Smooth muscle cell of the coronary artery (primary cell): ENCODE measurements at places on chromosomes 6 and 20. TPM values are rescaled to one million over a fixed set of nuclear protein-coding genes. Genes with fewer than 3 reads are reported as not detected.

TAF11 gene
- total RNA-seq, result 9.0 and 18.9 TPM in 2 replicates

FRK gene
- total RNA-seq, result 0.47 and 2.0 TPM in 2 replicates

PPP1R3G gene
- total RNA-seq, result 1.3 and 2.1 TPM in 2 replicates

PERP gene
- total RNA-seq, result 8.9 and 14.3 TPM in 2 replicates

EEF1A2 gene
- total RNA-seq, result 0.47 and 2.5 TPM in 2 replicates

SLC16A10 gene
- total RNA-seq, result not detected in 2 replicates

ALDH5A1 gene
- total RNA-seq, result 0.82 and 1.7 TPM in 2 replicates

TDP2 gene
- 15.6 and 37.8 TPM in 2 replicates for total RNA-seq

GATA5 gene
- 1.7 TPM in 1 of 2 replicates, not detected in the other for total RNA-seq

TUBB1 gene
- total RNA-seq, result not detected in 2 replicates

TMC2 gene
- total RNA-seq, result 0.23 TPM in 1 of 2 replicates, not detected in the other

ARHGAP40 gene
- total RNA-seq, result not detected in 2 replicates

CST2 gene
- total RNA-seq, result not detected in 2 replicates

HLA-DRB5 gene
- total RNA-seq, result not detected in 2 replicates

TRERF1 gene
- 1.2 and 1.6 TPM in 2 replicates for total RNA-seq

DHX35 gene
- total RNA-seq, result 5.9 and 8.2 TPM in 2 replicates

KATNA1 gene
- total RNA-seq, result 23.9 and 32.2 TPM in 2 replicates

ABHD16B gene
- total RNA-seq, result not detected in 2 replicates

GTSF1L gene
- total RNA-seq, result not detected in 2 replicates

MCCD1 gene
- total RNA-seq, result not detected in 2 replicates

TGM3 gene
- total RNA-seq, result not detected in 2 replicates

HCRTR2 gene
- not detected in 2 replicates for total RNA-seq
